Stomach (tissue), 19 donors: ENCODE measurements at places on chromosomes 11 and 22. TPM values are rescaled to one million over a fixed set of nuclear protein-coding genes. Genes with fewer than 3 reads are reported as not detected.
A peak's percentile ranks its signal among the peaks of the same experiment; 100 is the strongest.

DNA sequence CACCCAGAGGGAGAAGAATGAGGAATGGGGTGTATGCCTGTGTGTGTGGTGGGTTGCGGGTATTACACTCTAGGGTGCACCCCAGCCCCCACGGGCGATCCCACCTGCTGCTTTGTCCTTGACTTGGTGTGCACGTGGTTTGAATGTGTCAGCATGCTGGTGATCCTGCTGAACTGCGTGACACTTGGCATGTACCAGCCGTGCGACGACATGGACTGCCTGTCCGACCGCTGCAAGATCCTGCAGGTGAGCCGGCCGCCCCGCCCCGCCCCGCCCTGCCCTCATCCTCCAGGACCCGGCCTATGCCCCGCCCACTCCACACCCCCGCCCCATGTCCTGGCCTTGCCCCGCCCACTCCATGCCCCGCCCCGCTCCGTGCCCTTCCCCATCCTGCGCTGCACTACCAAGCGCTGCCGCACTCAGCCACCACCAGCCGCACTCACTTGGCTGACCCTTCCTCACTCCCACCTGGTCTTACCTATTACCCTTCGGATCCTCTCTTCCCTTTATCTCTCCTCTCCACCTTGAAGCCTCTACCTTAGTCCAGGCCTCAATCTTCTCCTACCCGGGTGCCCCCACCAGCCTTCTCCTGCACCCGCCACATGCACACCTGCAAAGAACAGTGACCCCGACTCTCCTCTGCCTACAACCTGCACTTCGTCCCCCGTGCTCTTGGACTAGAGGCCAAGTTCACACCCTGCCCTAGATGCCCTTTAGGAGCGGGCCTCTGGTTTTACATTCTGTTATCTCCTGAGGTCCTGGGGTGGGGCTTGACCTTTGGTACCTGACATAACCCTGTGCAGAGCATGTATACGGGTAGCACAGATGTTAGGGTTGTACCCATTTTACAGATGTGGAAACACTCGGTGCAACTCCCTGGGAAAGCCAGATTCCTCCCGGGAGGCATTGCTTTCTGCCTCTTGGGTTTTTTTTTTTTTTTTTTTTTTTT, 27.7 kb downstream of the CACNA1I start:
- no peaks in the 10 kb centered on the region for H3K4me1 ChIP-seq
- H3K27ac ChIP-seq: no peak overlapping the region
- DNase-seq: peak; percentile 78
- H3K27me3 ChIP-seq: peaks cover 74% of the 10 kb centered on the region
- no peak overlapping the region for H3K4me3 ChIP-seq

DNA sequence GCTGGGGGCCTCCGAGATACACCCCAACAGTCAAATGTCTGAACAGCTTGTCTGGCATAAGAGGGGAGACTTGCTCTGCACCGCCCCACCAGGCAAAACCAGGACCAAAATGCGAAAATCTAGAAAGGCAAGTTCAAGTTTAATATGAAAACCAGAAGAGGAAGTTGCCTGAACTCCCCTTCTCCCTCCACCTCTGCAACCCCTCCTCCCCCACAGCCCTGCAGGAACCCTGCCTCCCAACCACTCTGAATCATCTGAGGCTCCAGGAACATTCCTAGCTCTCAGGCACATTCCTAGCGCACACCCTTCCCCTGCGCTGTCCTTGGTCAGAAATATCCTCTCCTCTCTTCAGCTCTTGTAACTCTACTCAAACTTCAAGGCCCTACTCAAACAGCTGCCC, 36.7 kb downstream of the ISX start:
- no peak overlapping the region for H3K4me3 ChIP-seq
- peak; percentile 28 for DNase-seq
- no peak overlapping the region for H3K27ac ChIP-seq
- no peaks in the 10 kb centered on the region for H3K36me3 ChIP-seq
- no peaks in the 10 kb centered on the region for H3K4me1 ChIP-seq

GRCh38 chr11:35798423-35798822, 135.8 kb downstream of the TRIM44 start:
- no peaks in the 10 kb centered on the region for H3K27me3 ChIP-seq
- no peaks in the 10 kb centered on the region for H3K36me3 ChIP-seq
- no peak for DNase-seq
- H3K4me3 ChIP-seq: no peak overlapping the region

- H3K36me3 ChIP-seq: no peaks in the 10 kb centered on the region
- H3K27ac ChIP-seq: peak overlapping the region; percentile 66
- DNase-seq: peak; percentile 56
- no peak overlapping the region for H3K4me3 ChIP-seq
These were observed 37.2 kb upstream of the ETS1 start for GRCh38 chr11:128624269-128625175.

OR8G5 gene
- not detected for total RNA-seq

GSTT2B gene
- not detected for total RNA-seq

HIRA gene
- total RNA-seq: 47.2 TPM
